ENCODE measurements at places on chromosomes 5 and 9.
A peak's percentile ranks its signal among the peaks of the same experiment; 100 is the strongest.

GRCh38 chr9:76895186-76895585, 10.7 kb downstream of the PRUNE2 start:
- no peak for DNase-seq

- DNase-seq, result no peak
These were observed 124.9 kb upstream of the ZNF608 start for GRCh38 chr5:124871303-124871702.

- DNase-seq, result no peak
These were observed 50.5 kb upstream of the EXOC3 start for GRCh38 chr5:392431-392988.

GRCh38 chr5:111859031-111859430, 102.0 kb upstream of the NREP start:
- no peak for DNase-seq

DNA sequence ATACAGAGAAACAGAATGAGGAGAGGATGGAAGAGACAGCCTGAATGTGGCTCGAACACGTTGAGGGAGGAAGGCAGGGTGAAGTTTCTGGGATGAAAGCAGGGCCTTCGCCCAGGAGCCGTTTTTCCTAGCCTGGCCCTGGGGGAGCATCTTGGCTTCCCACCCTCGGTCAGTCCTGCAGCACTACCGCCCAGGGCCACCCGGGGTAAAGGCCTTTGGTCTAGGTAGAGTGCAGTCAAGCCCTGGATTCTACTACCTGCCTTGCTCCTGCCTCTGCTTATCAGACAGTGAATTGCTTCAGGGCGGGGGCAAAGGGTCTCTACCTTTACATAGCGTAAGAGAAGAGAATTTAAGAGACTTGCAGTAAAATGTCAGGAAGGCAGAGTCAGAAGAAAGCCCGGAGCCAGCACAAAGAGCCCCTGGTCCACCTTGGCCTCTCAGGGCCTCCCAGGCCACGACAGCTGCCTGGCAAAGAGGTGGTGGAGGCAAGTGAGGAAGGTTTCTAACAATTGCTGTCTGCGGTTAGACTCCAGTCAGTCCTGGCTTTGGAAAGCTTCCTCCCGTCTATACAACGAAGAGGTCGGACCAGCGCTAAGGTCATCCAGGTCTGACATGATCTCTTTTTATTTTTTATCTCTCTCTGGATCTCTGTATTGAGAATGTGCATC, 17.9 kb downstream of the COL15A1 start:
- no peak for DNase-seq

- no peak for DNase-seq
These were observed 1397.5 kb upstream of the CDH6 start for GRCh38 chr5:29796013-29796412.

GRCh38 chr5:175805256-175806011, 65.9 kb upstream of the CPLX2 start:
- no peak for DNase-seq

DNA sequence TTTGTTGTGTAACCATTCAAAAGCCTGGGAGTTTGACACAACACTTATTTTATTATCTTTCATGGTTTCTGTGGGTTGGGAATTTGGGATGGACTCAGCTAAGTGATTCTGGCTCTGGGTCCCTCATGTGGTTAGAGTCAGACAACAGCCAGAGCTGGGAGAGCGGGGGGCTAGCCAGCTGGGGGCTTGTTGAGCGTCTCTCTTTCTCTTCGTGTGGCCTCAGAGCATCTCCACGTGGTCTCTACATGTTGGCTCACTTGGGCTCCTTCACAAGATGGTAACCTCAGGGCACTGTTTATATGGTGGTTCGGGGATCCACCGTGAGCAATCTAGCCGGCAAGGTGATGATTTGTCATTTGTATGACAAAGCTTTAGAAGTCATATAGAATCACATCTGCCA, 73.6 kb downstream of the FSTL4 start:
- DNase-seq, result no peak

DNA sequence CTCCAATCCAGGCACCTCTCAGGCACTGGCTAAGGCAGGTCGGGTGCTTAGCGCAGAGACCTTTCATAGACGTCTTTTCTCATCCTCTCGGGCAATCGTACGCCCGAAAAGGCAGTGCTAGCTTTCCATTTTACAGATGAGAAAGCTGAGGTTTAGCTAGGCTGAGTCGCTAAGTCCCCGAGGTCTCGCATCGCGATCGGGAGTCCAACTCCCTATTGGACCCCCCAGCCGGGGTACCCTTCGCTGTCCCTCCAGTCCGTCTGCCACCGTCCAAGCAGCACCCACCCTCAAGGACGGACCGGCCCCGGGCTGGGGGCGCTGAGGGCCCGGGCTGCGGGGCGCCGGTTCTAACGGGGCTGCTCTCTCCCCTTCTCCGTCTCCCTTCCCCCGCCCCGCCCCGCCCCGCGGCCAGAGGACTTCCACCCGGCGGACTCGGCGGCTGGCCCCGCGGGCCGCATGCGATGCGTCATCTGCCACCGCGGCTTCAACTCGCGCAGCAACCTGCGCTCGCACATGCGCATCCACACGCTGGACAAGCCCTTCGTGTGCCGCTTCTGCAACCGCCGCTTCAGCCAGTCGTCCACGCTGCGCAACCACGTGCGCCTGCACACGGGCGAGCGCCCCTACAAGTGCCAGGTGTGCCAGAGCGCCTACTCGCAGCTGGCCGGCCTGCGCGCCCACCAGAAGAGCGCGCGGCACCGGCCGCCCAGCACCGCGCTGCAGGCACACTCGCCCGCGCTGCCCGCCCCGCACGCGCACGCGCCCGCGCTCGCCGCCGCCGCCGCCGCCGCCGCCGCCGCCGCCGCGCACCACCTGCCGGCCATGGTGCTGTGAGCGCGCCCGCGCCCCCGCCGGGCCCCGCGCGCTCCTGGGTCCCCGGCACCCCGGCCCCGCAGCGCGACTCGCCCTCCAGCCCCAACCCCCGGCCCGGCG, 12.5 kb upstream of the EXOSC2 start:
- DNase-seq, result peak; percentile 58

GRCh38 chr5:56648460-56649034, 166.8 kb upstream of the MAP3K1 start:
- no peak for DNase-seq

GRCh38 chr5:77773734-77774280, 2.3 kb downstream of the TBCA start:
- no peak for DNase-seq

DNA sequence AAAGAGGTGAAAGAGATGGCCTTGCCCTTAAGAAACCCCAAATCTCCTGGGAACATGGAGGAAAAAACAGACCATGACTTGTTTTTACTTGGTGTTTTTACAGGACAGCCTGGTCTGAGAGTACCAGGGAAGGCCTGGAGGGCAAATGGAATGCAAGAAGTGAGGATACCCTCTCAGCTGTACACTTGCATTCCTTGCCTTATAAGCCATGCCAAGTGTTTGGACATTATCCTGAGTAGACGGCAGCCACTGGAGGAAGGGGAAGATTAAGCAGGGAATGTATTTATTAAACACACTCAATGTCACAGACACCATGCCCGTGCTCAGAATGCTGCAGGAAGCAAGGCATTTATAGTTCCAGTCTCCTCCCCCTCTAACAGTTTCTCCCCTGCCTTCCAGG, 581.4 kb downstream of the CDK5RAP2 start:
- DNase-seq, result no peak

GRCh38 chr9:136089697-136090045, 5.4 kb downstream of the NACC2 start:
- DNase-seq, result no peak

DNA sequence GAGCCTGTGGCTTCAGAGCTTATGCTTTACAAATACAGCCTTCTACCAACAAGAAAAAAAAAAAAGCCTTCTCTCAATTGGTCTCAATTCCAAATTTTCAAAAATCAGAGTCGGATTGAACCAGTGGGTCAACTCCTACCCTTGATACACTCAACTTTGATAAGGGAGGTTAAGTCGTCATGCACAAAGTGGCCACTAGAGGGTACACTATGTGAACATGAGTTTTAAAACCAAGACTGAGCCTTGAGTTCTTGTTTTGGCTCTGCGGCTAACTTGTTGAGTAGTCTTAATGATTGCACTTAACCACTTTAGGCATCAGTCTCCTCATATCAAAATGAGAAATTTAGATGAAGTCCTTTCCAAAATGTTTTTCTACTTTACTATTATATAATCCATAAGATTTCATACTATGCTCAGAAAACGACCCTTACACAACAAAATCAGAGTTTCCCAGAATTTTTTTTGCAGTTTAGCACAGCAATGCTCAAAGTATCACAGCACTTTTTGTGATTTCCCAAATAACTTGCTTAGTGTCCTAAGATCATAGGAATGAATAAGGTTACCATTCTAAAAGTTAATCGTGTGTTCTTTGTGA, 92.9 kb upstream of the MTAP start:
- DNase-seq, result no peak

GRCh38 chr5:43514471-43514815, 505 bp downstream of the C5orf34 start:
- DNase-seq, result no peak
